ENCODE measurements at places on chromosomes 1 and 21.

DNA sequence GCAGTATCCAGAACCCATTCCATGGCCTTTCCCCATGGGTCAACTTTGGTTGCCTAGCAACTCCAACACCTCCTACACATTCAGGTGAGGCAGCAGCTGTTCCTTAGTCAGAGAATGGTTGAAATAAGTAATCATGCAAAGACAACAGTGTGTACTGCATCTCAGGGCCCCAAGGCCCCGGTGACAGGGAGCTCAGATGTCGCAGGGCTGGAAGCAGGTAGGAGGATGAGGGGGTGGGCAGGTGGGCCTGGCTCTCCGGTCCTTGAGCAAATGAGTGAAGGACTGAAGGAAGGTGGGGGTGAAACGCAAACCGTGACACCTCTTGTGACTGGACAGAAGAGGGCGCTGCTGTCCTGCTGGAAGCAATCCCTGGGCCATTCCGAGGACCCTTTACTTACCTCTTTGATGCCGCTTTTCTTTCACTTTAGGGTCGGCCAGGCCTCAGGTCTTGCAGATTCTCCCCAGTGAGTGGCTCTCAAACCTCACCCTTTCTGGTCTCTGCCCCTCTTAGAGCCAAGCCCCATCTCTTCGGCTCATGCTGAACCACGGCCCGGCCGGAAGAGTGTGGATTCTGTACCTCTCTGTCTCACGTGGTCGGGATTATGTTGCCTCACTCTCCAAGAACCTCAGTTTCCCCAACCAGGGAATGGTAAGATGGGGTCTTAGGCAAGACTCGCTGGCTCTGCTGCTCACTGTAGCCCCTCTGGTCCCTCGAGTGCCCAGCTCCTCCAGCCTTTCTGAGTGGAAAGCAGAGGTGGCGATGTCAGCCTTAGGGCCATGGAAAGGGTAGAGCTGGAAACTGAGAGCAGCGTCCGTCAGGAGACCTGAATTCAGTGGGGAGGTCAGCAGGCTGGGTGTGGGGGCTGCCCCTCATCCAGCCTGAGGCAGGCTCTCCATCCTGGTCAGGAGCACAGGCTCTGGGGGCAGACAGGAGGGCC is 5.6 kb upstream of the KCNA10 start:
- DNase-seq, result peak; percentile 33

GRCh38 chr1:212035123-212035834 is at the start of the genes DTL and INTS7:
Gene DTL, plus strand, starts transcription at chr1:212035748. Its CDS starts 143 bp downstream, at chr1:212035891.
Gene INTS7, minus strand, starts transcription at chr1:212035557. Its CDS starts 120 bp downstream, at chr1:212035437.
- DNase-seq, result peak; percentile 99

DNA sequence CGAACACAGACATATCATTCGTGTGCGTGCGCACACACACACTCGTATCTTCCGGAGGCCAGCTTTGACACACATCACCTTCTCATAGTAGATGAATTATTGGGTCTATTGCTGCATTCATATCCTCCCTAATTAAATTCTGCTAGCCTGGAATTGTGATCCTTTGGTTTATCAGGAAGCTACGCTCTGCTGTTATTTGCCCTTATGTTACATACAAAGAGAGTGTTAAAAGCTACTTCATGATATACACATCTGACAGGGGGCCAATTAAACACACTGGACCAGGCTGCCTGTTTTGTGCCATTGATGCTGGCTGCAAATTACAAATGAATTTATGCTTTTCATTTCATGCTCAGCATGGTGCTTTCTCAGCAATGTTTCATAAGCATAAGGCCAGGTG is 252.0 kb downstream of the RHOU start:
- DNase-seq, result no peak

DNA sequence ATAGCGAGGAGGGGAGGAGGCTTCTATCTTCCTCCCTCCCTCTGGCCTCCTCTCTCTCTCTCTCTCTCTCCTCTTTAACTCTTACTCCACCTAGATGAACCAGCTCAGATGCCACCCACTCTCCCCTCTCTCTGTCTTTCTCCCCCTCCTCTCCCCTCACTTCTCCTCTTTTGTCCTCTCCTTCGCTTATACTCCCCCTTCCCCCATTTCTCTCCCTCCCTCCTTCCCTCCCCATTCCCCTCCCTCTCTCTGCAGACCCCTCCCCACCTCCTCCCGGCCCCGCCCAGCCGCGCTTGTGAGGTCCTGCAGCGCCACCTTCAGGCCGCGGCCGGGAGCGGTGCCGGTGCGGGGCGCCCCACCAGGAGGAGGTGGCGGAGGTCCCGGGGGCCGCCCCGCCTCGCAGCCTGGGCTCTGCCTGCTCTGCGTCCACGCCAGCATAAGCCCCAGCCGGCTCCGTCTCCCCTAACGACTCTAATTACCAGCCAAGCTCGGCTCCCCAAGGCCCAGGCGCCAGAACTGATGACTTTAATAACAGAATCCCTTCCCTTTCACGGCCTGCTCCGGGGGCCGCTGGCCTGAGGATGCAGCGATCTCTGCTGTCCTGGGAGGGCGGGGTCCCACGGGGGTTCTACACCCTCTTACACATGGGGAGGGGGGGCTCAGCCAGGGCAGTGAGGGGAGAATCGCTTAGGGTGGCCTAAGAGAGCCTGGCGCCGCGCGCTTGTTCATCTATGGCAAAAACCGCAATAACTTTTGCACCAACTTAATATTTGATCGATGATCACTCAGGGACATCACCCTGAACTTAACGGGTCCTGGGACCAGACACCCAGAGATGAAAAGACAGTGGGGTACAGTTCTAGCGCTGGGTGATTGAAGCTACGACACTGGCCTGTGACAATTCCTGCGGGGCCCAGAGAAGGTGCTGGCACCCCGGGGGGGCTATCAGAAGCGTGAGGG is 637.3 kb downstream of the MATN1 start:
- DNase-seq, result peak; percentile 54

DNA sequence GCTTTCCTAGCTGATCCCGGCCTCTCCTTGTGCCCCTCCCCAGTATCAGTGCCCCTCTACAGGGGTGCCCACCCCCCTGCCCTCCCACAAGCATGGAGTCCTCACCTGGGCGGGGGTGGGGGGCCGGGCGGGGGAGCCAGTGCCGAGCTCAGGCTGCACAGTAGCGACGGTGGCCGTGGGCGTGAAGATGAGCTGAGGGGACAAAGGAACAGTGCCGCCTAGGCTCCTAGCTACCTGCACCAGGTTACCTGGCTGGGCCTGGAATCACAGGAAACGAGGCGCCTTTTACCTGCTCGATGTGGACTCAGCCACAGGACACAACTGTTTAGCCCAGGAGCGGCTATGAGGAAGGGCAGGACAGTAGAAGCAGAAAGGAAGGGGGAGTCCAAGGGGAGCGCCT is 47.5 kb upstream of the A3GALT2 start:
- no peak for DNase-seq

DNA sequence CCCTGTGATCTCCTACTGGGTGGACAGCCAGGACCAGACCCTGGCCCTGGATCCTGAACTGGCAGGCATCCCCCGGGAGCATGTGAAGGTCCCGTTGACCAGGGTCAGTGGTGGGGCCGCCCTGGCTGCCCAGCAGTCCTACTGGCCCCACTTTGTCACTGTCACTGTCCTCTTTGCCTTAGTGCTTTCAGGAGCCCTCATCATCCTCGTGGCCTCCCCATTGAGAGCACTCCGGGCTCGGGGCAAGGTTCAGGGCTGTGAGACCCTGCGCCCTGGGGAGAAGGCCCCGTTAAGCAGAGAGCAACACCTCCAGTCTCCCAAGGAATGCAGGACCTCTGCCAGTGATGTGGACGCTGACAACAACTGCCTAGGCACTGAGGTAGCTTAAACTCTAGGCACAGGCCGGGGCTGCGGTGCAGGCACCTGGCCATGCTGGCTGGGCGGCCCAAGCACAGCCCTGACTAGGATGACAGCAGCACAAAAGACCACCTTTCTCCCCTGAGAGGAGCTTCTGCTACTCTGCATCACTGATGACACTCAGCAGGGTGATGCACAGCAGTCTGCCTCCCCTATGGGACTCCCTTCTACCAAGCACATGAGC is 17.2 kb upstream of the SLC25A44 start:
- no peak for DNase-seq

- no peak for DNase-seq
These were observed 4.1 kb downstream of the C1orf141 start for GRCh38 chr1:67130673-67131072.

DNA sequence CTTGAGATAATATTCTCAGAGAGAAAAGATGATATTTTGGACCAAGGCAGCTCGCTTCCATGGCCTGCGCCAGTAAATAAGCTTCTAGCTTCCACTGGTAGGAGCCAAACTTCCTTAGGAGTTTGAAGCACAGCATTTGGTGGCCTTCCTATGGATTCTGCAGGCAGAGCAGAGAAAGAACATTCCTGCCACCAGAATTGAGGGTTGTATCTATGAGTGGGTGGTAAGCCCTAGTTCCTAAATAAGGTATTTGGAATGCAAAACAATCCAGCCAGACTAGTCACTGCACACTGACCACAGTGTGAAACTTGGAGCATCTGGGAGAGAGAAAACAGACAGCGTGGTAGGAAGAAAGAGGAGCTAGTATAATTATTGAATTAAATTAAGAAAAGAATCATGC is 54.1 kb upstream of the BCAR3 start:
- DNase-seq, result no peak

GRCh38 chr1:32266921-32267591 is 16.0 kb downstream of the LCK start:
- no peak for DNase-seq

GRCh38 chr1:24293392-24294227 is 25.5 kb upstream of the GRHL3 start:
- DNase-seq, result no peak

GRCh38 chr1:109509176-109510134 is at the start of gene AMIGO1:
Gene AMIGO1, minus strand, starts transcription at chr1:109509727. Its CDS starts 815 bp downstream, at chr1:109508912.
- peak; percentile 72 for DNase-seq

DNA sequence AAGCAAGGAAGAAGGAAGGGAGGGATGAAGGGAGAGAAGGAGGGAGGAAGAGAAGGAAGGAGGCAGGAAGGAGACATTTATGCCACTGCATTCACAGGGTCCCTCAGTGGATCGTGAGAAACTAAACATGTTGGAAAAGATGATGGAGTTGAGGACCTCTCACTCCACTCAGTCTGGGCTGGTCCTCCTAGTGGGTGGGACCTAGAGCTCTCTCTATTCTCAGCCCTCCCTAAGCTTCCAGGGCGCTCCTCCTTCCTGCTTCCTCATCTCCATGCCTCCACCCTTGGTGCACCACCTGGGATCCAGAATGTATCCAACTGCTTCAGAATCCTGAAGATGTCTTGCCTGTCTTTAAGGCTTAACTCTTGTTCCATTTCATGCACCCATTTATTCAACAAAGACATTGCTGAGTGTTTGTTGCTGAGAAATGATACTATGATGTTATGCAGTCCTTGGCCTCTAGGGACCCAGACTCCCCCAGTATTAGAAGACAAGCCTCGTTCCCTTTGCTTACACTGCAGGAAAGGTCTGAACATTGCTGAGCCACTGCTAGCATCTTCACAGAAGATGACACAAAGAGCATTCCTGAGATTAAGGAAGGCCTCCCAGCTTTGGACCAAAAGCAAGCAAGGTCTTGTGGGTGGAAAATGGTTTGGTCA is 88.5 kb downstream of the BEND5 start:
- no peak for DNase-seq

DNA sequence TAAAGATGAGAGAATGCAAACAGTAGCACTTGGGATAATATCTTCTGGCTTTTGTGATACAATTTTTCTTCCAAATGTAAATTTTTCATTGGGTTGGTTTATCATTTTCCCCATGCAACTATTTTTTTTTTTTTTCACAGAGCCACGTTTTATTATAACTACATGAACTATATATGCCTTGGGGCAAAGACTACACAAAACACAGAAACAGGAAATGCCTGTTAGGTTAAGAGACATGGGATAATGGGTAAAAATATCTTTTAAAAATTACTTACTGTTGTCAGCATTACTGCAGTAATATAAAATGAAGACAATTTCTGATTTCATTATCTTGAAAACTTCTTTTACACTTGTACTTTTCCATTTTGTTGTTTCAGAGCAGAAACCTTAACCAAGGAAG is 74.6 kb downstream of the DISP1 start:
- DNase-seq, result no peak

GRCh38 chr1:28790377-28791035 is 21.5 kb upstream of the OPRD1 start:
- DNase-seq, result no peak

DNA sequence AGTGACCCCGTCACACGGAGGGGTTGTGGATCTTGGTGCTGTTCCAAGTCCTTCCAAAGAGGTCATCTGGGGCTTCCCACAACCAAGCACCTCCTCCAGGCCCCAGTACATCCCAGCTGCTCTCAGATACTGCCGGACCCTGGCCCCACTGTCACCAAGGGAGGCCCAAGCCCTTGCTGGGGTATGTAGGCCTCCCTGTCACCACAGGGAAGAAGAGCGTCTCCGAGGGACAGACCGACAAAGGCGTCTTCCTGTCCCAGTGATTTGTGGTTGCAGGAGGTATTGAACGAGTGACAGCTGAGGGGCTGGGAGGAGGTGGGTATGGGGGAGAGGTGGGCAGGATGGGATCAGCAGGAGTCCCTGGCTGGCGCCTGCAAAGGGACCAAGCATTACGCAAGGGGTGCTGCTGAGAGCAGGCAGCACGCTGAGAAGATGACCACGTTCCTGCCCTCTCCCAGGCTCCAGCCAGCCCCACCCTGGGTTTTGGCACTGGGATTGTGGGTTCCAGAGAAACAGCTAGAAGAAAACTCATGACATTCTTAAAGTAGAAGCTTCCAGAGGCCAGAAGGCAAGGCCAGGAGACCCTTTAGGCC is 29.7 kb downstream of the LRP8 start:
- no peak for DNase-seq

GRCh38 chr21:42983103-42983502 is 8.7 kb downstream of the PKNOX1 start:
- DNase-seq, result no peak

DNA sequence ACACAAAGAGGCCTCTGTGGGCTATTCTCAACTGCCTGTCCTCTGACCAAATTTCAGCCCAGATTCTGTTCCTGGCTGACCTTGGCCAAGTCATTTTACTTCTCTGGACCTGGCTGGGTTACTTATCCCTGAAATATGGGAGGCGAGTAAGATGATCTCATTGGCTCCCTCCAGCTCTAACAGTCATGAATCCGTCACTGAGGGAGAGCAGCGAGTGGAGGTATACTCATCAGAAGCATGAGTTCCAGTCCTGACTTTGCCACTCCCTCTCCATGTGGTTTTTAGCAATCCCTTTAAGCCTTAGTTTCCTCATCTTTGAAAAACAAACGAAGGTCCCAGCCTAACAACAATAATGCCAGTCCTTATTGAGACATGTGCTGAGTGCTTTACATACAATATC is 63.5 kb downstream of the CCDC185 start:
- DNase-seq, result no peak

- DNase-seq, result no peak
These were observed 359.8 kb downstream of the DUSP10 start for GRCh38 chr1:221381910-221382623.

- DNase-seq, result no peak
These were observed at the start of gene CNTN2 for GRCh38 chr1:205042911-205043806. Gene CNTN2, plus strand, starts transcription at chr1:205043212. Its CDS starts 9,974 bp downstream, at chr1:205053186.

DNA sequence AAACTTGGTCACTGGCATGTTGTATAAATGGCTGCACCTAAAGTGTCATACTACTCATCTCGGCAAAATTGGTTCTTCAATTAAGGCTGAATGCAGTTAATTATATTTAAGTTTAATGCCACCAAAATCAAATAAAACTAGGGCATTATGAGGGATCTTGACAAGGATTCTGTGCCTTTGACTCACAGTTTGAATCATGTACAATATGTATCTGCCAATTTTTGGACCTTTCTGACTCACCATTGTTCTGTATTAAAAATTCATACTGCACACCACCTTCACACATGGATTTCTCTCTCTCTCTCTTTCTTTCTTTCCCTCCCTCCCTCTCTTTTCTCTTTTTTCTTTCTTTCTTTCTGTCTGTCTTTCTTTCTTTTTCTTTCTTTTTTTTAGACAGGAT is 14.1 kb upstream of the STXBP3 start:
- DNase-seq, result no peak

Data from heart left ventricle (tissue), 16 donors.